ENCODE measurements at places on chromosomes 7 and 10. TPM values are rescaled to one million over a fixed set of nuclear protein-coding genes. Genes with fewer than 3 reads are reported as not detected.

AKR1C3 gene
- total RNA-seq = 33.5 TPM

DLD gene
- 109 TPM for total RNA-seq

AMZ1 gene
- not detected for total RNA-seq

NAT16 gene
- total RNA-seq = not detected

PRPS1L1 gene
- total RNA-seq = not detected

LLCFC1 gene
- total RNA-seq = not detected

PNLIPRP1 gene
- not detected for total RNA-seq

DNA sequence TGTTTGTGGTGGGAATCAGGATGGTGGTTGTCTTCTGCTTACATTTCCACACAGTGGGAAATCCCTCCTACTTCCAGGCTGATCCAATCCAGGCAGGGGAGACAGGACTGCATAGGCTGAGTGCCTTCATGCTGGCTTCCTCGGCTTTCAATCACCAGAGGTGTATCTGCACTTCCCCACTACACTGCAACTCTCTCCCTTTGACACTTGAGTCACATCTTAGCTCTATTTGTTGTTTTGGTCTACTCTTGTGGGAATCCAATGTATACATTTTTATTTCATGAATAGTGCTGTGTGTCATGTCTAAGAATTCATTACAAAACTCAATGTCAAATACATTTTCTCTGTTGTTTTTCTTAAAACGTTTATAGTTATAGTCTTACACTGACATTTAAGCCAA lies 735.6 kb downstream of the XPNPEP1 start:
- peak; percentile 10 for DNase-seq

GRCh38 chr10:75062506-75063299 lies 48.8 kb upstream of the SAMD8 start:
- peak; percentile 10 for DNase-seq

DNA sequence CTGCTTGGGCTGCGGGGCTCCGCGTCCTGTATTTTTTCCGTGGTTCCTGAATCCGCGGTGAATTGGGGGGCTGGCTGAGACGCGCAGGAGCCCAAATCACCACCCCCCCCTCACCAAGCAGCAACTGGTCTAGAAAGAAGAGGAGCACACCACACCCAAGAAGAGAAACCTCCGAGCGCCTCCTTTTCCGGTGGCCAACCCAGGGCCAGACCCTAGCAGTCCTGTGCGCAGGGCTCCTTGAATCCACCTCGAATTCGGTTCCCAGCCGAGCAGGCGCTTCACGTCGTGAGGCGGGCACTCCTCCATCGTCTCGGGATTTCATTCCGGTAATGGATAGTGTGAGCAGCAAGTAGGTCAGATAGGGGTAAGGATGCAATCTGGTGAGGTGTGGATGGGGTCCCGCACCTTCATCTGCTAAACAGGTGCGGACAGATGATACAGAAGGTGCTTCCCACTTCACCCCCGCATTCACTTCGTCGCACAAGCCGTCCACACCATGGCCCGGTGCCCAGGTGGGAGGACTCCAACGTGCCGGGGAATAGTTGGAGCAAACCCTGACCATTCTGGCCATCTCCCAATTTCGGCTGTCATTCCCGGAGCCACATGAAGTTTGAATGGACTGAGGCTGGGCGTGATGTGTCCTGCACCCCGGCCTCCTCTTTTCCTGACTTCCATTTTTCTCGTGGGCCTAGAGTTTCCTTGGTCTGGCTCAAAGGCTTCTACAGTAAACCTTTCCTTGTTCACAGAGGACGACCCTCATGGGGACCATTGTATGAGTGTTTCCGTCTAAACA lies 19.8 kb upstream of the ZNF273 start:
- no peak for DNase-seq

DNA sequence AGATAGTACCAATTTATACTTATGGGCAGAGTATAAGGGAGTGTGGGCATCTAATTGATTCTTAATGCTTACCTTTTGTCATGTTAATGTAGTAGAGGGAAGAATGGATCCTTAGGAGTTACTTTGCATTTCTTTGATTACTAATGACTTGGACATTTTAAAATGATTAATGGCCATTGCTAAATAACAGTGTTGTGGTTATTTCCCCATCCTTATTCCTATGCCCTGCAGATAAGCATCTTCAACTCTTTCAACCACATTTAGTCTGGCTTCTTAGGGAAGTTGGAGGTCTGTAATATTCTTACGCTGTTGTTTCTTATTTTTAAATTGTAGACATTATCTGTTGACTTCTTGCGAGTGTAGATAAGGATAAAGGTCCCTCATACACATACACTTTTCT lies 37.2 kb downstream of the KAT6B start:
- no peak for DNase-seq

- no peak for DNase-seq
Measured at GRCh38 chr10:131183546-131184045, 127.9 kb downstream of the TCERG1L start.

GRCh38 chr10:61262486-61263261 lies 190.5 kb downstream of the TMEM26 start:
- peak; percentile 25 for DNase-seq

DNA sequence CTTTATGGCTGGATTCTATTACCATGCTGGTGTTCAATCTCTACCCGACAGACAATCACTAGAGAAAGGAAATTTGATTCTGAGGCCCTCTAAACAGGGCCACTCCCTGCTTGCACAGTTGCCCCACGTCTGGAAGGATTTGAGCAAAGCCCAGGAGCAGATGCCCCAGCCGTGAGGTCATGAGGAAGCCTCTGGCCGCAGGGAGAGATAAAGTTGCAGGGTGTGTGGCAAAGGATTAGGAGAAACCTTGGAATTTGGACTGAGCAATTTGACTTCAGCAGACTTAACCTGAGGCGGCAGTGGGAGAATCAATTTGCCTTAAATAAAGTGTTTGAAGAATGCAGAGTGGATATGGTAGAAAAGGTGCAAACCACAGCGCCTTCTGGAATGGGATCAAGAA lies 40.2 kb upstream of the KLF6 start:
- DNase-seq = peak; percentile 97

- no peak for DNase-seq
Measured at GRCh38 chr7:77395626-77396025, 20.5 kb downstream of the GSAP start.

DNA sequence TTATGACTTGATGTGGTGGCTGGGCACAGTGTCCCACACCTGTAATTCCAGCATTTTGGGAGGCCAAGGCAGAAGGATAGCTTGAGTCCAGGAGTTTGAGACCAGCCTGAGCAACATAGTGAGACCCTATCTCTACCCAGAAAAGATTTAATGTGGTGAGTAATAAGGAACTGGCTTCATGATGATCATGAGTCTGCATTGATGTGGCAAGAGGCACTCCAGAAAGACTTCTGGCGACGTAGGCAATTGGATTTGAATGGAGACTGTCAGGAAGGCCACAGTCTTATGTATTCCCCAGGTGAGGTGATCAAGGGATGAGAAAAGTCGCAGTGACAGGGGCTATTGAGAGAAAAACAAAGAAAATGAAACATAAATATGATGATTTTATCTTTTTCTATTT lies 138.0 kb downstream of the CACNB2 start:
- DNase-seq = no peak

DNA sequence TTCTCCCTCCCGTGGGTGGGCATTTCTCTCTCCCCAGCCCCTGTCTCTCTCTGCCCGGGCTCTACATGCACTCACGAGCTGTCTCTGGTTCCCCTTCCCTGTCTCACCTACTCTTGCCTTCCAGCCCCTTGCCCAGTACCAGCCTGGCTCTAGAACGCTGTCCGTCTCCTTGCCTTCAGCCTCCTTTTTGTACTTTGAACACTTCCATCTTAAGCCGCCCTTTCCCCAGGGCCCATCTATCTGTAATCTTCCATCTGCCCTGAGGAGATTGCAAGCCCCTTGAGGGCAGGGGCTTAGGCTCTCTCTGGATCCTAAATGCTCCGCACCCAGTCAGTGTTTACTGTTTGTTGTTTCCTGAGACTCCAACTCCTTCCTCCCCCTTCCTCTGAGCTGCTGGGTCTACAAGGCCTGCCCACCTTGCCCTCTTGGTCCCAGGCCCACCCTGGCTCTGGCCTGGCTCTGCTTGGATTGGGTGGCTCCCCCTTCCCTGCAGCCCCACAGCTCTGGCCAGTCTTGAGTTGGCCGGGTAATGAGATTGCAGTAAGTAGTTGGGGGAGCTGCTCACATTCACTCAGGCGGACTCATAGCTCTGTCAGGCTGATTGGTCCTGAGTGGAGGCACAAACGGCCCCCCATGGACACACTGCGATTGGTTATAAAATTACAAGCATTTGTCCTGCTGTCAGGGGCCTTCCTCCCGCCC lies 28.3 kb downstream of the POLL start:
- DNase-seq = no peak

DNA sequence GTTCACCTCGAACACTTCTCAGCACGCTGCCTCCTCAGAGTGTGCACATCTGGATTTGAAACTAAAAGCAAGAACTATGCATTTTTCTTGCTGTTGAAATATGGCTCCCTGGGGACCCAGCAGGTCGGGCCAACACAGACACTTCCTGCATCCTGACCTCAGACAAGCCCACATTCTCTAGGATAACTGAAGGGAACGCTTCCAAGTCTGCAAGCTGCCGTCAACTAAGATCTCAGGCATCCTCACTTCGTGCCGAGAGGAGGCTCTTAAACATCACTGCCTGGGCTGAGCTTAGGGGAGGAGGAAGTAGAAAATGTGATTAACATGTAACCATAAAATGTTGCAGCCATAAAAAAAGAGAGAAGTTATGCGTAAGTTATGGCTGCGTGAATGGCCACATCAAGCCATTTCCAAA lies 65.5 kb downstream of the PYROXD2 start:
- peak; percentile 99 for DNase-seq

DNA sequence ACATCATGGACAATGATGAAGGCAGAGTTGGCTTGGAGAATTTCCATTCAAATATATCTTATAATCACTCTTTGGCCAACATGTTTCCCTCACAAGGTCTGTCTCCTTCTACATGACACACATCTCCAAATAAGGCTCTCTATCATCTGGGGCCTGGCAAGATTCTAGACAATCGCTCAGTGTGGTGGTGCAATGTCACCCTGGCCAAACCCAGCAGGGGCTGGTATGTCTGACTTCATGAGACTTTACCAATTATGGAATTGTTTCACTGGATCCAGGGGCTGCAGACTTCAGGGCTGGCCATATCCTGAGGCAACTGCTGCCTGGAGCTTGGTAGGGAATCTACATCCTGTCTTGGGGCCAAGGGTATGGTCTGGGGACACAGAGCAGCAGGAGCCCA lies 319.0 kb downstream of the PLXNA4 start:
- no peak for DNase-seq

DNA sequence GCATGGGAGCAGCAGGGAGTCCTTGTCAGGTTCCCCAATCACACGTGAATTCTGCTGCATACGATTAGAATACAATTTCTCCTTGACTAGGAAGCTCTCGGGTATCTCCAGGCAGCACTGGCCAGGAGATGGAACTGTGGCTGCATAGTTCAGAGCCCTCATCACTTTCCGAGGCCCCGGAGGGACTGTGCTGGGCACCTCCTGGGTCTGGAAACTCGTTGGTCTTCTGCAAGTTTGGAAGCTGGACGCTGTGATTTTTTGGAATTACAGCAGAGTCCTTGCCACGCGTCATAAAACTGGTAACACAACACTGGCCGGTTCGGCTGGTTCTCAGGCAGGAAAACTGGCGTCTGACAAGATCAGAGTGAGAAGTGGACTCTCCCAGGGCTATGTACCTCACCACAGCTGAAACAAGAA lies 216.1 kb downstream of the CCDC3 start:
- DNase-seq = no peak

DNA sequence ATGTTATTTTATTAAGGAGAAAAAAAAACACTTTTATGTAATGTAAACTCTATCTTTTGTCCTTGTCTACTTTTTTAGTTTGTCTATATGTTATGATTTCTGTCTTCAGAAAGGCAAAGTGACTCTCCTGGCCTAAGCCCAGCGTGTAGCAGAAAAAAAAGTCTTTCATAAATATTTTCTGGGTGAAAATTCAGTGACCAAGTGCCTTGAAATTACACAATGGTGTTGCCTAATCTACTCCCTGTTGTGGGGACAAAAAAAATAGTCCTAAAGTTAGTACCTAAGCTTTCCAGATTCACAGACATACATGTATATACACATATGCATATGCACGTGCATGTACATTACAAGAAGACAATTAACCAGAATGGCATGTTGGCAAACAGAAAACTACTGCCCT lies 1257.8 kb upstream of the SORCS1 start:
- no peak for DNase-seq

Data from LHCN-M2 (cell line).